ENCODE measurements at places on chromosomes 1 and 21.

GRCh38 chr1:97365026-97365425 lies 555.8 kb downstream of the DPYD start:
- no peak for DNase-seq

- no peak for DNase-seq
Measured at GRCh38 chr1:173616859-173617258, 14.0 kb upstream of the SLC9C2 start.

DNA sequence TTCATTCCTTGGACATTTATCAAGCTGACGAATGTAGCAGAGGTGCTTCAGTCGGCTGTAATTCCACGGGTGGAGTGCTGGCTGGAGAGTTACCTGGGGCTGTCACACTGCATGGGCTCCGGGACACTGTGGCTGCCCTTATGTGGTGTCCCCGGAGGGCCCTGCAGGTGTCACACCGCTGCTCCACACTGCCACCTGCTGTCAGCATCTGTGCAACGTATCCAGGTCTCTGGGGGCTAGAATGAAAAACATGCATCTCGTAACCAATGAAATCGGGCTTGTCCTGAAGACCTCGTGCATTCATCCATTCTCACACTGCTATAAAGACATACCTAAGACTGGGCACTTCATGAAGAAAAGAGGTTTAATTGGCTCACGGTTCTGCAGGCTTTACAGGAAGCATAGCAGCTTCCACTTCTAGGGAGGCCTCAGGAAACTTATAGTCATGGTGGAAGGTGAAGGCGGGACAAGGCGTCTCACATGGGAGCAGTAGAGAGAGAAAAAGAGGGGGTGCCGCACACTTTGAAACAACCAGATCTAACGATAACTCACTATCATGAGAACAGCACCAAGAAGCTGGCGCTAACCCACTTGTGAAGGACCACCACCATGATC lies 46.7 kb upstream of the PCBP3 start:
- peak; percentile 66 for DNase-seq

GRCh38 chr1:13820456-13820855 lies 120.5 kb downstream of the PRDM2 start:
- no peak for DNase-seq

DNA sequence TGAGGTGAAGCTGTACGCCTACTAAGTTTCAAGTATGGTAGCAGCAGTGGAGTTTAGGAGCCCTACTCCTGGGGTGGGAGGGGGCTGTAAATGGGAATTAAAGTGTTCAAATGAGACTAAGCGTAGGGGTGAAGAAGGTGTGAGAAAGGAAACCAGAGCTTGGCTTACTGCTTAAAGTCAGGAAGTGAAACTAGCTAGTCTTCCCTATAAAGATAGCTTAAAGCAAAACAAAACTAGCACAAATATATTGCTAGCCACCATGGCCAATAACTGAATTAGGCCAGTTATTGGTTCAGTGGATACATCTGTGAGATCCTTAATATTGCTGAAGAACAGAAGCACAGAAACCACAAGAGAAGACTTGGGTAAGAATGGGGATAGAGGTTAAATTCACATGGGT lies 492.2 kb upstream of the PKN2 start:
- no peak for DNase-seq
